ENCODE measurements at places on chromosomes 16 and 17. TPM values are rescaled to one million over a fixed set of nuclear protein-coding genes. Genes with fewer than 3 reads are reported as not detected.

PSMC3IP gene
- 6.9 TPM for total RNA-seq

ZACN gene
- not detected for total RNA-seq

TSR1 gene
- total RNA-seq, result 35.3 TPM

CNGB1 gene
- 21.9 TPM for total RNA-seq

CCDC154 gene
- 0.23 TPM for total RNA-seq

CHMP1A gene
- total RNA-seq, result 85.6 TPM

THUMPD1 gene
- 65.0 TPM for total RNA-seq

KRTAP2-3 gene
- not detected for total RNA-seq
